ENCODE measurements at places on chromosomes 13 and 19. TPM values are rescaled to one million over a fixed set of nuclear protein-coding genes. Genes with fewer than 3 reads are reported as not detected.

- DNase-seq = no peak
Measured at GRCh38 chr13:48178126-48178525, 54.9 kb upstream of the ITM2B start.

GRCh38 chr13:40477623-40478608 lies 188.5 kb downstream of the FOXO1 start:
- no peak for DNase-seq

- no peak for DNase-seq
Measured at GRCh38 chr19:7106711-7107657, 37.5 kb downstream of the ZNF557 start.

The TRPM4 gene
- total RNA-seq = 63.4 TPM

The FXYD7 gene
- not detected for total RNA-seq

- no peak for DNase-seq
Measured at GRCh38 chr19:55679343-55680257, 4.6 kb downstream of the EPN1 start.

The TNFRSF19 gene
- 0.85 TPM for total RNA-seq

- no peak for DNase-seq
Measured at GRCh38 chr13:99040536-99041131, 62.8 kb upstream of the DOCK9 start.

- DNase-seq = no peak
Measured at GRCh38 chr19:47765523-47766358, 12.8 kb upstream of the SELENOW start.

- DNase-seq = no peak
Measured at GRCh38 chr13:111131611-111132010, 16.5 kb downstream of the ARHGEF7 start.

GRCh38 chr13:101763191-101763590 lies 310.7 kb downstream of the ITGBL1 start:
- no peak for DNase-seq

The F7 gene
- 0.85 TPM for total RNA-seq

- DNase-seq = no peak
Measured at GRCh38 chr19:45500918-45501729, 2.9 kb downstream of the PPM1N start.

GRCh38 chr13:106372199-106373155 lies 163.0 kb downstream of the EFNB2 start:
- DNase-seq = no peak

The CYP4F22 gene
- total RNA-seq = not detected

DNA sequence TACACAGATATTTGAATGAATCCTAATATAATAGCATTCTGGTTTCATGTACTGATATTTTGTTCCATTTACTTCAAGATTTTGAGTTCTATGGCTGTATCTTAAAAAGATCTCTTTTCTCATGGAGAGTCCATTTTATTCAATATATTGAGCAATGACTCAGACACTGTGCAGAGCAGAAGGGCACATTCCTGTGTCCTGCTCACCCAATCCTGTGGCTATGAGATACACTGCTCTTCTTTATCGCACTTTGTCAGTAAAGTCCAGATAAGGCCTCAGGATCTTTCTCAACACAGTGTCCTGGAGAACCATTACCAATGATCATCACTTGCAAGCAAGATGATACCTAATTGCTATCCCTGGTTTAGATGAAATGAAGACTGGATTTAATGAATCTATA lies 155.0 kb downstream of the CYSLTR2 start:
- DNase-seq = no peak

- DNase-seq = no peak
Measured at GRCh38 chr13:46683676-46684260, 113.2 kb downstream of the ESD start.

GRCh38 chr19:18541992-18542940 lies 1.1 kb downstream of the FKBP8 start:
- DNase-seq = no peak

DNA sequence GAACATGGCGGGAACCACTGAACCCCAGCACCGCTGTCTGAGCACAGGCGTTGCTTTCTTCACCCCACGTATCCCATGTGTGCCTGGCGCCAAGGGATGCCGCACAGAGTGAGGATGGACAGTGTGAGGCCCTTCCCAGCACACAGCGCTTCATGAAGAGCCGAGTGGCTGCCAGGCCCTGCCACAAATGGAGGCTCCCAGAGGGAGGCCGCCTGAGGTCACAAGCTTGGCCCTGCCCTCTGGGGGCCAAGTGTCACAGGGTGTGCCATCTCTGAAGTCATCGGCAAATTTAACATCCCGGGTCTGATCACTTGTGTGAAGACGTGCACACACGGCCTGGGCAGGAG lies 24.4 kb downstream of the MPND start:
- DNase-seq = no peak

DNA sequence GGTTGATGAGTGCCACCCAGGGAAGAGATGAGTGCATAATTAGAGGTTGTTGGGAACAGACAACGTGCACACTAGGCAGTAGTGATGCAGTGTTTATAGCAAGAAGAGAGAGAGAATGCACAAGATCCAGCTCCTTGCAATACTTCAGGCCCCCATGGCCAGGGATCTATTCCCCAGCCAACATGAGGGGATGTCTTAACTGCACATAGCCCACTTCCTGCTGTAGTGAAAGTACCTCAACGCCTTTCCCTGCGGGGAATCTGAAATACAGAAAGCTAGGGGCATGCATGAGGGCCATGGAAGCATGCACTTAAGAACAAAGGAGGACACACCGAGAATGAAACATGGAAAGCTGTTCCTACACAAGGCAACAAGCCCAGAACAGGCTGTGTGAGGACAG lies 636.7 kb upstream of the GPC6 start:
- DNase-seq = no peak

The MAB21L1 gene
- total RNA-seq = not detected

DNA sequence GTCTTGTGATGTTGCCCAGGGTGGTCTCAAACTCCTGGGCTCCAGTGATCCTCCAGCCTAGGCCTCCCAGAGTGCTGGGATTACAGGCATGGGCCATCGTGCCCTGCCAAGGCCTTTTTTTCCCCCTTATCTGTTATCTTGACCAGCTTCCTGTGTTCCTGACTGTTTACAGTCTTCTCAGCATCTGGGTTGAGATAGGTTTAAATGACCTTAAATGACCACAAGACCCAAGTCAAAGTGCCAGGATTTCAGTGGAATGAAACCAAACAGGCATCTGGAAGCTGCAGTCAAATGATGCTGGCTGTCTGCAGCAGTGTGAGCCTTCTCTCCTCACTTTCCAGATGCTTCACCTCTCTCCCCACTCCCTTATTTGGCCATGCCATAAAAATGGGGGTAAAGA lies 114.2 kb upstream of the CLDN10 start:
- no peak for DNase-seq

GRCh38 chr13:35646056-35646774 lies 169.7 kb upstream of the MAB21L1 start:
- no peak for DNase-seq

DNA sequence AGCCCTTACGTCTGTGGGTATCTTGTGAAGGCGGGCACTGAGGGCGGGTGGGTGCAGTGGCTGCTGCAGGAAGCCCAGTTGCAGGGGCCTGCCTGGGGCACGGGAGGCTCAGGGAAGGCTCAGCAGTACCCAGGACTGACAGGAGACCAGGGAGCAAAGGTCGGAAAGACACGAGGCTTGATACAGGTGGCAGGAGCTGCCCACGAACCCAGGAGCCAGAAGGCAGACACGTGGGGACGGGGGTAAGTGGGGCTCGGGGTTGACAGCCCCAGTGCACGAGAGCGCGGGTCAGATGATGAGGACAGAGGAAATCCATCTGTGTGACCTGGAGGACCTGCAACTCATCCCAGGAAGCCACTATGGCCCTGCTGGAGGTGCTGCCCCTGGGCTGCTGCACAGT lies 25.3 kb downstream of the ELAVL1 start:
- no peak for DNase-seq

- DNase-seq = no peak
Measured at GRCh38 chr13:92829930-92830329, 396.7 kb upstream of the GPC6 start.

DNA sequence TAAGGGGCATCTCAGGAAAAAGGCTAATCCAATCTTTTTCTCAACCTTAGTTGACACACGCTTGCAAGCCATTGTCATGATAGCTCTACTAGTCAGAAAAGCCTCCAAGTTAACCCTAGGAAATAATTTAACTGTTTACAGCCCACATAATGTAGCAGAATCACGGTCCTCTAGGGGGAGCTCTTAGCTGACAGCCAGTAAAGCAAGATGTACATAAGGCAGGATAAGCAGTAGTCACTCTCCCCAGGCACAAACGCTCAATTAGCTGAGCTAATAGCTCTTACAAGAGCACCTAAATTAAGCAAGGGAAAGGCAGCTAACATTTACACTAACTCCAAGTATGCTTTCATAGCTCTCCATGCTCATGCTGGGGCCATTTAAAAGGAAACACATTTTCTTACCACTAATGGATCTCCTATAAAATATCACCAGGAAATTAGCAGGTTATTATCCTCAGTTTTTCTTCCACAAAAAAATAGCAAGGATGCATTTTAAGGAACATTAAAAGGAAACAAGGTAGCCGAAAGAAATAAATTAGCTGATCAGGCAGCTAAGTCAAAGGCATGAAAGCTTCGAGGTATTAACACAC lies 33.7 kb upstream of the ZSCAN5A start:
- no peak for DNase-seq
